Ovary (tissue), 10 donors: ENCODE measurements at places on chromosomes 12 and 14. TPM values are rescaled to one million over a fixed set of nuclear protein-coding genes. Genes with fewer than 3 reads are reported as not detected.

DNA sequence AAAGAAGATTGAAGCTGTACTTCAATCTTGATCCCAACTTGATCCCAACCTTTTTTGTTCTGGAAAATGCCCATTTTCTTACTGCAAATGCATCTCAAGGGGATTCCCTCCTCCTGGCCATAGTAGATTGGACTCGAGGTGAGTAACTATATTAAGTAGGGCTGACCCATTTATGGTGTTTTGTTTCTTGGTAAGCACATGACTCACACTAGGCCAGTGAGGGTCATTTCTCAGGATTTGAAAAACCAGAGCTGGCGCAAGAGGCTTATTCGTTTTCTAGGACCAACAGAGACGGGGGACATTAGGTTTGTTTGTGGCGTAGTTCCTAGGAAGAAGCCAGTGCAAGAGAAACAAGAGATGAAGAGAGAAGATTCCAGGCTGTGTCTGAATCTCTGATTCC, 51.4 kb downstream of the MRPL42 start:
- DNase-seq = no peak

DNA sequence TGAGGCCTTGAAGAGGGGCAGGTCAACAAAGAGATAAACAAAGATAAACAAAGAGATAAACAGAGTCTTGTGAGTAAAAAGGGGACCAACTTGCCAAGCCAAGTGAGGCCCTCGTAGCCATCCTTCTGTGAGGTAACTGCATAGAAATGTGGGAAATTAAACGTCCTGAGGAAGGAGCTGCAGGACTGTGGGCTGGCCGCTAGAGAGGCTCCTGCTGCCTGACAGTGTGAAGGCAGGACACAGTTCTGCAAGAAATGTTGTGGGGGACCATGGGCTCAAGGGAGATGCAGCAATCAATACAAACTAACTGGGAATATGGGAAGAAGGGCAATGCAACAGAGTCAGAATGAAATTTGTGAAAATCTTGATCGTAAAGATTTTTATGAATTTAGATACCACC, 91.9 kb downstream of the SLC8A3 start:
- no peak for DNase-seq

DNA sequence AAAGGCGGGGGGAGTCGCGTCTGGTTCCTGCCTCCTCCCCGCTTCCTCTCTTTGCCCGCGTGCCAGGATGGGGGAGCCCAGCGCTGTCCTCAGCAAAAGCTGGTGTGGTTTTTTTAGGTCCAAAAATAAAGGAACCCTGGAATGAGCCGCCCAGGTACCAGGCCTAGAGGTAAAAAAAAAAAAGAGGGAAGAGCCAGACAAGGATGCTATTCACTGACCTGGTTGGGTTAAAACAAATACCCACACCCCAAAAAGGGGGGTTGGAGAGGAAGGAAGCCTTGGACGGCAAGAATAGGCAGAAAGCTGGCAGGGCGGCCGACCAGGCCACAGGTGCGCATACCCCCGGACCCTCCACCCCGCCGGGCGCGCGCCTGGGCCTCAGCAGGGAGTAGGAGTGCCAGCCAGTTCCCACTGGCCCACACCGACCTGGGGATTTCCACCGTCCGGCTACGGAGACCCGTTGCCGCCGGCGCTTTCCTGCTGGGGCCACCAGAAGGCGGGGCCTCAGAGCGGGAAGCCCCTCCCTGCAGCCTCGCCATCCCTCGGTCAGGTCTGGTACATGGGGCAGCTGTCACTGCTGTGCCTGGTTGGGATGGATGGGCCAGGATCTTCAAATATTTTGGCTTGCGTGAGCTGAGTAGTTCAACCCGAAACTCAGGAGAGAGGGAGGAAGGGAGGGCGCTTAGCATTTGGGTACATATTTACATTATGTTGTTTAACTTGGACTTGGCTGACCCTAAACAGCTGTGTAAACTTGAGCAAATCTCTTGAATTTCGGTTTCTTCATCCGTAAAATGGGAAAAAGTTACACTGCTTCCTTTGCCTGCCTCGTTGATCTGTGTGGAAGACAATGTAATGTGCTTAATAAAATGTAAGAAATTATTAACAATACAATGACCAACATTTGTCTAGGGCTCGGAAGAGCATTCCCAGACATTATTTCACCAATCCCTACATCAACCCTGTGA, 5.4 kb upstream of the IRF2BPL start:
- peak; percentile 84 for DNase-seq

The B3GNT4 gene
- polyA plus RNA-seq = 0.42 TPM

The HRK gene
- polyA plus RNA-seq = 0.08 TPM
